Left hindlimb (tissue), 1 donor: ENCODE measurements at places on chromosomes 7 and 10.

DNA sequence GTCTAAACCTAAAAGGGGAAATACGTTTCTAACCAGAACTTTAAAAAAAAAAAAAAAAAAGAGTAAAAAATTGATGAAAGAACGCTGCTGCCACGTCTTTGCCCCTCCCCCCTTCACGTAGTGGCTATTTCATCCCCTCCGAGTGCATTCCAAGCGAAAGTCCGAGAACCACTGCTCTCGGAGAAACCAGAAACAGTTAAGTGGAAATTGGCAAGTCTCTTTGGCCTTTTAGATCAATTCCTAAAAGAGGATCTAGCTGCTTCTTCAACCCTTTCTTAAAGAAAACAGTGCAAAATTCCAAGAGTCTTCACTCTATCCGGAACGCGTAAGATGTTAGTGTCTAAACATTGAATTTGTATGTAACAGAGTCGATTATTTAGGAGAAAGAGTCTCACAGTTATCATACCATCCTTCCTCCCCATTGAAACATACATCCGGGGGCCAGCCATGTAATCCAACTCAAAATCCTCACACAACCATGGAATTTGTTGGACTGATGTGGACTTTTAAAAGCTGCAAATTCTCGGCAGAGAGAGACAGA is 1.1 kb downstream of the P4HA1 start:
- DNase-seq, result peak; percentile 88

DNA sequence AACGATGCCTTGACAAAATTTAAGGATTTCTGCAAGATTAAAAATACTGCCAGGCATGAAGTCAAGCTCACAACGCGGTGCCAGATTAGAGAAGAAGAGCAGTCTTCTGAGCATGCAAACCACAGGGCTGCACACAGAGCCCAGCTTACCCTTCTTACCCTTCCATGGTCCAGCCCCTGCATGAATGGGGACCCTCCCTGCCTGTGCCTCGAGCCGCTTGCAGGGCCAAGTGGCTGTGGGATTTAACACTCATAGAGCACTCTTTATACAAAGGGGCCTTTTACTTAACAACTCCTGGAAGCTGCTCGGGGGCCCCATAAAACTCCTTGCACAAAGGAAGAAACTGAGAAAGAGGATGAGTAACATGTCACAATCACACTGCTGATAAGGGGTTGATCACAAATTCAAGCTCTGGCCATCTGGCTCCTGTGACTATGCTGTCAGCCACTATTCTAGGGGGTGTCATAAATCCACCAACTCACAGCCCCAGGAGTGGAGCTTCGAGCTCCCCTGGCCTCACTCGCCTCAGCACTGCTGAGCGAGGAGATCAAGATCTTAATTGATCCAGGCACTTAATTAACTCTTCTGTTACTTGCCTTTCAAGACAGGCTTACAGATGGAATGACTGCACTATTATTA is 514.8 kb downstream of the TNS3 start:
- no peak for DNase-seq

DNA sequence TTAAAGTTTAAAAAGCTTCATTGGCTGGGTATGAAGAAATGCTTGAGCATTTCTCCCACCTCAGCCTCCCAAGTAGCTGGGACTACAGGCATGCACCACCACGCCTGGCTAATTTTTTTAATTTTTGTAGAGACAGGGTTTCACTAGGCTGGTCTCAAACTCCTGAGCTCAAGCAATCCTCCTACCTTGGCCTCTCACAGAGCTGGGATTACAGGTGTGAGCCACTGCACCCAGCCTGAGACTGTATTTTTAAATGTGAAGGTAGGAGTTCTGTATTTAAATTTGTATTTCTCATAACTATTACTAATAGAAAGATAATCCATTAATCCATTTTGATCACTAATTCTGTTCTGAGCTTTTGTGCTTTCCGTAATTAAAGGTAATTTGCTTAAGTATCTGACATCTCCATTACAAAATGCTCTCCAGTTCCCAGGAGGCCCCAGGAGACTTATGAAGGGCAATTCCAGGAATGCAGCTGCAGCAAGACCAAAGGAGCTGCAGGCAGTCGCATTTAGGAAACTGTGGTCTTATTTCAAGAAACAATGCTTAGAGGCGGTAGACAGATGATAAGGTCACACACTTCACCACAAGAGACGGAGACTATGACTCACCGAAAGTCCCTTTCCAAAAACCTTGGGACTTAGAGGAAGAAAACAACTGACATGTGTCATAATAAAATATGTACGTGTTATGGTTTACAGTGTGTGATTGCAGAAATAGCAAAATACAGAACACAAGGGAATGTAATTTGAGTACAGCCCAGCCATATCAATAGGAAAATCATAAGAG is 23.3 kb downstream of the YAE1 start:
- no peak for DNase-seq

DNA sequence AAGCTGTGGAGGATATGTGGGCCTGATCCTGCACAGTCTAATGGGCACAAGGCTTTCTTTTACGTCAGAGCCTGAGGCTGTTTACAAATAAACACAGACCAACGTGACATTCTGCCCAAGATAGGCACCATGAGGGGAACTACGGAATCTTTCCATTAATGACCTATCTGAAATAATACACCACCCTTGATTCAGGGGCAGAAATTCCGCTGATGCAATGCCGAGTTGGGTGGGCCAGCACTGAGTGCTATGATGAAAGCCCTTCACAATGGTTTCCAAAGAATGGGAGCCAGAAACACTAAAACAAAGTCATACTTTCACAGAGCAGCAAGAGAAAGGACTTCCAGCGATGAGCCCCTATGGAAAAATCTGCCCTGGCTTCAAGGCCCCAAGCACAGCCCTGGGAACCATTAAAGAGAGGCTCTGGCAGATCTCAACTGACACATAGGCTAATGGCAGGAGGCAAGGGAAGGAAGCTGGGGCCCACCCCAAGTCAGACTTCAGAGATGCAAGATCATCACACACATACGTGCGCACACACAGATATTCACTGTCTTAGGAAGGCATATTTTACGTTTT is 72.2 kb upstream of the DLX6 start:
- no peak for DNase-seq

DNA sequence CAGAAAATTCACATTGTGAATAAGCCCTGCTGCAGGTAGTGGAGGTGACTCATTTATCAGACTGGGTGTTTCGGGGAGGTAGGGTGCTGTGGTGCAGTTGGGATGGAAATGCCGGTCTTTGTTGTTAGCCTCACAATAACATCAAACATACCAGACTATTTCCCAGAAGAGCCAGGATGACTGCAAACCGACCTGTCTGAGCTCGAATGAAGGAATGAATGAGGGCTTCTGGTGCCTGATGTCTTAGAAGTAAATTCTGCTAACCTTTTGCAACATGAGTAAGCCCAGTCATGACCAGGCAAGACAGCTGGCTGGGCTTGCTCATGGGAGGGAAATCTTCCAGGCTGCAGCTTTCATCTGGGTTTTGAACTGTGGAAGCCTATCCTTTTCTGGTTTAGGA is 2.4 kb upstream of the VDAC2 start:
- no peak for DNase-seq
